T1000 (cell line): ENCODE measurements at places on chromosomes 7 and 10.

DNA sequence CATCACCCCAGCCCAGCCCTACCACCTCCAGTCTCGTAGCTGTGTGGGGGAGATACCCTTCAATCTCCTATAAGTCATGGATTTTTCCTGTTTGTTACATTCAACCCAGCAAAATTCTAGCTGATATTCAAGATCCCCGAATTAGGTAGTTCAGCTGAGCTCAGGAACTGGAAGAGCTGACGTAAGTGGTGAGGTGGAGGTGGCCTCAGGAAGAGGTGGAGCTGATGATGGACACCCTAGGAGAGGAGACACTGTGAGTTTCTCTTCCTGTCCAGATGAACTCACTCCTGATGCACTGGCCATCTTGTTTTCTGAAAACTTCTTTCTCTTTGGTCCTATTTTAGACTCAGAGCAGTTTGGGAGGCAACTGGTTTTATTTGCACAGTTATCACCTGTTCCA lies 90.5 kb upstream of the PITRM1 start:
- DNase-seq: no peak

GRCh38 chr10:93149761-93150160 lies 76.1 kb downstream of the CYP26A1 start:
- no peak for DNase-seq

DNA sequence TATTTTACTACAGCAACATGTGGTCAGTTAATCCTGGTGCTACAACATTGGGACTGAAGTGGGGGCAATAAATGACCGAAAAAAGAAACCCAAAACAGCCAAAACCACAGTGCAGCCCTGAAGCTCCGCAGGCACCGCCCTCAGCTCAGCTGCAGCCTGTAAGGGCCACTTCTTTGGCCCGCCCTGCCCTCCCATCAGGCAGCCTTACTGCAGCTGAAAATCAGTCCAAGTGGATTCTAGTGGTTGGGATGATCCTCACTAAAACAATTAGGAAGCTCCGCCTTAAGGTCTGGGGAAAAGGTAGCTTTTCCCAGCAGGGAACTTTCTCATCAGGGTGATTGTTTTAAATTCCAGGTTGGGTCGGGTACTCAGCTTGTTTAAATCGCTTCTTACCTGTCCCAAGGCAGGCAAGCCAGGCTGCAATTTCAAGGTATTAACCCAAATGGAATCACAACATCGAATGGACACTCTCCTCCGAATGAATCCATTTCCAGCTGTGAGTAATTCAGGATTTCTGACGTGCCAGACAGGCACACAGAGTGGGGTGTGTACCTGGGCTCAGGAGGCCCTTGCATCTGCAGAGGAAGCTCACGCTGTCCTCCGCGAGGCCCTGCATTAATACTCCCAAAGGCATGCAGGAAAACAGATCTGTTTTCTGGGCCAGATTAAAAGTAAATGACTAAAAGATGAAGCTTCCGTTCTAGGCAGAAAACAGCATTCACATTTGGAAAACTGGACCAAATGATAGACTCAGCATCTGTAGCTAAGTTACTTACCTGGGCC lies 104.3 kb downstream of the CREB5 start:
- DNase-seq: no peak

DNA sequence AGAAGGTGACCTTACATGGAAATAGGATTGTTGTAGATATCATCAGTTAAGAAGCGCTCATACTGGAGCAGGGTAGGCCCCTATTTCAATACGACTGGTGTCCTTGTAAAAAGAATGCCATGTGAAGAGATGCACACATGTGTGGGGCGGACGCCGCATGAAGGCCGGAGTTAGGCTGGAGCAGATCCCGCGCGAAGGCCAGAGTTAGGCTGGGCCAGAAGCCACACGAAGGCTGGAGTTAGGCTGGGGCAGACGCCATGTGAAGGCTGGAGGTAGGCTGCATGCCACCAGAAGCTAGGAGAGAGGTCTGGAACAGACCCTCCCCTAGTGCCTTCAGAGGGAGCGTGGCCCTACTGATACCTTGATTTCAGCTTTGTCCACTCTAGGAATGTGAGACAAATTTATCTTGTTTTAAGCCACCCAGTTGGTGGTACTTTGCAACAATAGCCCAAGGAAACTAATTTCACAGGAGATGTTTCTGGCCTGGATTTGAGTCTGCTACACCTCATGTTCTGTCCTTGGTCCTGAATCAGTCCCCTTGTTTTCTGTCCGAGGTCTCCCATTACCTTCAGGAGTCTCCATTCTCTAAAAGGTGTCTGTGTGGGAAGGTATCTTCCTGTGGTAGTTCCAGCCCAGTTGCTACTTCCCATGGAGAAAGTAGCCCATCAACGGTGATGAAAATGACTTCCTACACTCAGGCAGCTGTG lies 585.8 kb downstream of the LRMDA start:
- no peak for DNase-seq

- no peak for DNase-seq
These were observed 6.1 kb downstream of the CYP26A1 start for GRCh38 chr10:93079663-93080349.

DNA sequence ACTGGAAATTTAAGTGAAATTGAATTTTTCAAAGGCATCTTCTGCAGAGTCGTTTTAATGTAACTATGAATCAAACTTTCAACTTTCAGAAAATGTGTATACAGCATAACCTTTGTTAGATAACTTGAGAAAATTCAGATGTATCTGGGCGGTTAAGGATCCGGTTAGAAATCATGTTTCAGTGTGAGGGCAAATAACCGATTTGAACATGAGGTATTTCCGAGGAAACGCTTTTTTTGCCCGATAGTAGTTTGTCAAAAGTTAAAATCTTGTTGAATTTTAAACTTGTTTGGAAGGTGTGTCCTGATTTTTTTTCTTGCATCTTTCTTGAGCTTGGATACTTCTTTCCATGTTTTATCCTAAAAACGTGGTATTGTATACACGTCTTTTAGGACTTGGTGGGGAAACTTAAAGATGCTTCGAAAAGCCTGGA lies 1.3 kb upstream of the BMI1 start:
- no peak for DNase-seq

- no peak for DNase-seq
These were observed 79.9 kb upstream of the THSD7A start for GRCh38 chr7:11911900-11912299.

DNA sequence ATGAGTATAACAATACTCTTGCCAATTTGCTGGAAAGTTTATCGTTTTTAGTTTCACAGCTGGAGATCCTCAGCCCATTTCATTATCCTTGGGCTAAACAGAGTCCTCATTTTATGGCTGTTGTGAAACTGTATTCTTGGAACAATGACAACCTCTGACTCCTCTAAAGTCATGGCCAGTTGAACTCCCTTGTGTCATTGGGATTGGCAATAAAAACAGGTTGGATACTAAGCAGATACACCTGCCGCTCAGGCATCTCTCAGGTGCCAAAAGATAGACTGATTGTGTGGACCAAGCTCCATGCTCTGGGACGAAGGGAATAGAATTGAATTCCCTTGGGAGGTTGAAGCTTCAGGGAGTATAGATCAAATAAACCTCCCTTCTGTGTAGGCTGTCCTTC lies 182.2 kb downstream of the WDR11 start:
- no peak for DNase-seq

DNA sequence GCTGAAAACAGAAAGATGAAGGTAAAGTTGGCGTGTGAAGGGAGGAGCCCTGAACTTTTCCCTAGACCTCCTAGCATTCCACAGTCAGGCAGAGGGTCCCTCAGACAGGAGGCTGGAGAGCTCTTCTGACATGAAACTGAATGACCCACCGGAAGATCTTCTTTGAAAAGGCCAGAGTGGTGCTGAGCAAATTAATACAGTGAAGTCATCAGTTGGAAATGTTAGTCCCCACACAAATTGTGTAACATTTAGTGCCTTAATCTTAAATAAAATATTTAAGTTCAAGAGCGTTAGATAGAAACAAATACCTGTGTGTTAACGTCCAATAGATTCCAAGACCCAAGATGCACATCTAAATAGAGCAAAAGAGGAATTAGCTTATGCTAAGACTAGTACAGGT lies 49.0 kb upstream of the WNT16 start:
- no peak for DNase-seq

DNA sequence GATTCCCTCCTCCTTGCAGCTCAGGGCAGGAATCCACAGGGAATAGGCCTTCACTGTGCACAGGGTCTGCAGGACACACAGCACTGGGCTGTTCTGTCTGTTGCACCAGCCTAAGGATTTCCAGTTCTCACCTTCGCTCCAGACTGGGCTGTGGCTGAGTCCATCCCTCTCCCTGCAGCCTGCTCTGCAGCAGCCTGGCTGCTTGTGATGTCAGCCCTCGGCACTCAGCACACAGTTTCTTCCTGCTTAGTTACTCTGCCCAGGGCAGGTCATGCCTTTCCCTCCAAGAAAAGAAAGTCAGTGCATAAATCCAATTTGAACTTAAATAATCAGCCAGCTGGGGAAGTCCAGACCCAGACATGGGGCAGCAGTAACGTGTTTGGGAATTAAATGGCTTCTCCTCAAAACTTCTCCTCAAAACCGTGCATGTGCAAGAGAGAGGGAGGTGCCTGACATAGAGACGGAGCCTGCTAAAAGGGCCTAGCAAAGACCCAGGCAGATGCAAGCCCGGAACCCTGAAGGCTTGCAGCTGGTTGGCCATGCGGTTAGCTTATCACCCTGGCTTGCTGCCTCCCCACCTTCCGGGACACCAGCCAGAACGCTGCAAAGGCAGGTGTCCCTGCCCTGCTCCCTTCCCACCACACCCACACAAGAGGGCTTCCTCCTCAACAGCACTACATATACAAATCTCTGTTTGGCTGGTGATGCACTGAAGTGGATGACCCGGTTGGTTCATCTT lies 10.9 kb upstream of the GDF2 start:
- no peak for DNase-seq

GRCh38 chr7:77648742-77649338 lies 47.4 kb upstream of the RSBN1L start:
- no peak for DNase-seq

DNA sequence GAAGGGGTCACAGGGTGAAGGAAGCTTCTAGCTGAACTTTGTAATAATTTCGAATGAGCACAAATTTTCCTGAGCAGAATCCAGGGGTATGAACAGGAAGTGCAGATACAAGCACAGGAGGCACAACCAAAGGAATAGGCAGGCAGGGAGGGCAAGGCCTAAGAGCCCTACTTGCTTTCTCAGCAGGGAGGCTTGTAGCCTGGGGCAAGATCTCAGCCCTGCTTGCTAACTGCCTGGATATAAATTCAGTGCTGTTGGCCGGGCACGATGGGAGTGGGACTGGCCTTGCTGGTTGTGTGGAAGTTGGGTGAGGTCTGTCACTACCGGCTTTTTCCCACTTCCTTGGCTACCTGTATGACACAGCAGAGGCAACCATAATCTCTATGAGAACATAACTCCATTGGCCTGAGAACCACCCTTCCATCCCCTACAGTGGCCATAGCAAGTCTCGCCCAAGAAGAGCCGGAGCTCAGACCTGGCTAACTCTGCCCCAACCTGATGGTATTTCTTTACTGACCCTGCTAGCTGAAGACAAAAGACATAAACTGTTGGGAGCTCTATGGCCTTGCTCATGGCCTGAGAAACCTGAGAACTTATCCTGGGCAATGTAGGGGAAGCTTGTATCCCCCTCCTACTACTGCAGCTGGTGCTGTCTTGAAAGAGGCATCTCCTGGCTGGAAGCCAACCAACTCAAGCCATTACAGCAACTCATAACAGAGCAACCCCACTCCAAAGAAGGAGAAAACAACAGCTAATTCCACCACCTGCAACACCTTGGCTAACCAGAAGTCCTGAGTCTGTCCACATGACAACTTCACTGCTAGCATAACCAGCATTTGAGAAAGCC lies 27.6 kb downstream of the CLDN12 start:
- no peak for DNase-seq

DNA sequence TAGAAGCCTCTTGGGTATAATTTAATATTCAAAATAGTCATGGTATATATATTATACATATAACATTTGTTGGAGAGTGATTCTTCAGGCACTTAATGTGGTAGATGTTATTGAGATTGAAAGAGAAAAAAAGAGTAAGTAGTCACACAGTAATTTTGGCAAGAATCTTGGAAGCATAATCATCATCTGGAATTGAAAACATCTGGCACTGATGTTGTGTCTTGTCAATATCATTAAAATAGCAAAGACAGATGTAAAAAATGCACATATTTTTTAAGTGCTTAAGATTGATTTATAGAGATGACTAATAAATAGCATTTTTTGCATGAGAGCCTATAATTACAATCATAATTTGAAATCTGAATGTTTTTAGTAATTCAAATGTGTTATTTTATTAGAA lies 9.5 kb downstream of the SEMA3D start:
- DNase-seq: no peak

GRCh38 chr7:86664486-86664885 lies 20.8 kb downstream of the GRM3 start:
- no peak for DNase-seq

GRCh38 chr10:70538731-70539338 lies 60.3 kb downstream of the PALD1 start:
- DNase-seq: no peak

GRCh38 chr10:62049624-62050345 lies 148.3 kb downstream of the ARID5B start:
- DNase-seq: no peak

DNA sequence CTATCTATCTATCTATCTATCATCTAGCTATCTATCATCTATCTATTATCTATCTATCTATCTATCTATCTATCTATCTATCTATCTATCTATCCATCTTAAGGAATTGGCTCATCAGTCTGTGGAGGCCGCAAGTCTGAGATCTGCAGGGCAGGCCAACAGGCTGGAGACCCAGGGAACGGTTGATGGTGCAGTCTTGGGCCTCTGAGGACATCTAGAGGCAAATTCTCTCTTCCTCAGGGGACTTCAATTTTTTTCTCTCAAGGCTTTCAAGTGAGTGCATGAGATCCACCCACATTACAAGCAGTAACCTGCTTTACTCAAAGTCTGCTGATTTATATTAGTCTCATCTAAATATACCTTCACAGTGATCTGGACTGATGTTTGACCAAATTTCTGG lies 197.0 kb downstream of the GLRX3 start:
- DNase-seq: no peak

DNA sequence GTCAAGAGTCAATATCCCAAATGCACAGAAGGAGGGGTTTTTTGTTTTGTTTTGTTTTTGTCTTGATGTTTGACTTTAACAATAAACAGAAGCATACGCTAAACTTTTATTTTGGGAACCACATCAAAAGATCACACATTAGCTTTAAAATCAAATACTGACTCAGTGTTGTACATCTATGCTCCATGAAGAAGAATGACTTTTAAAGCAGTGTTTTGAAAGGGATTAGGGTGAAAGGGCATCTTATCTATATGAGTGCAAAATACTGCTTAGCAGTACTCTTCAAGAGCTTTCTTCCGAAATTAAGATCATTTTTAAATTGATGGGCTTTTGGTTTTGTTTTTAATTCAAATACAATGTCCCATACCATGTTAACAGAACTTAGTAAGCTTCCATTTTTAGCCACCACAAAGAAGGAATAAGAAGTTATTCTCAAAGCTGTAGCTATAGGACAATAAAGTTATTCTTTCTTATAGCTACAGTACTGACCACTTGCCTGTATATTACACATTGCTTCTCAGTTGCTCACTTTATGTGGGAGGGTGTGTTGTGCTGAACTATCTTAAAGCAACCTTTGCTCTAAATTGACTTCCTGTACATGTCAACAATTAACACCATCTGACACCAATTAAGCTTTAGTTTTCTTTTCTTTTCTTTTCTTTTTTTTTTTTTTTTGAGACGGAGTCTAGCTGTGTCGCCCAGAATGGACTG lies 144.3 kb upstream of the KAT6B start:
- no peak for DNase-seq
